ENCODE measurements at places on chromosomes 5 and 9. TPM values are rescaled to one million over a fixed set of nuclear protein-coding genes. Genes with fewer than 3 reads are reported as not detected.

- DNase-seq, result no peak
Measured at GRCh38 chr5:513216-514100, 10.8 kb downstream of the SLC9A3 start.

Gene IL9
- not detected for total RNA-seq

DNA sequence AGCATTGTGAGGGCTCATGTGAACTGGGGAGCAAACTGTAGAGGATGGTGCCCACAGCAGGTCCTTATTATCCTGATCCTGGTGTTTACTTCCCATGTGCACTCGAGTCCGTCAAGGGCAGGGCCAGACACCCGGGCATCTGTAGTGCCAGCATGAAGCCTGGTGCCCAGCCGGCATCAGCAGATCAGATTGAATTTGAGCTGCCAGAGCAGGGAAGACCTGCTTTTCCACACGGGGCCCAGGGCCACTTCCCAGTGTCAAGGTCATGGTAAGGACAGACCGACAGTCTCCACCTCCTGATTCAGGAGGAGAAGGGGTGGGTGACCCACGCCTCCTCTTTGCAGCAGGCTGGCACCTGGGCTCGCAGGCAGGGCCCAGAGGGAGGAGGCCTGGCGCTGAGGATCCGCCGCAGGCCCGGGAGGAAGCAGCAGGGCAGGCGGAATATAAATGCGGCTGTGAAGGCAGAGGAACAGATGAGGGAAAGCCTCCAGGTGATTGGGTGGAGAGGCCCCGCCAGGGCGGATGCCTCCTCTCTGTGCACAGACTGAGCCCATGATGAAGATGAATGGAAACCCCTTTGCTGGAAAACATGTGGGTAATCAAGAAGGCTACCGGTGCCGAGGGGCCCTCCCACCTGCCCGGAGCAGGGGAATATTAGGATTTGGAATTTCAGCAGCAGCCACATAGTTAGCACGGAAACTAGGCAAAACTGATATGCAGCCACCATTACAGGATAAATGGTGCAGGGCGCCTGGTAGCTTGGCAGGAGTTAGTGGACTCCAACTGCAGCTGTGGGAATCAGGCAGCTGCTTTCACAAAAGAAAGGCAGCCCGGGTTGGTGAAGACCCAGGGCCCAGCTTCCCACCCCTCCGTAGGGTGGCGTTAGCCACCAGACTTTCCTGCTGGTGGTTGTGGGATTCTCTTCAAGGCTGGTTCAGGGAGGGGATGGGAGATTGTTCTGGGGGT is 114.9 kb downstream of the GAPVD1 start:
- no peak for DNase-seq

- no peak for DNase-seq
Measured at GRCh38 chr5:94140300-94140699, 398.9 kb upstream of the POU5F2 start.

Gene TEX48
- not detected for total RNA-seq

Gene ST8SIA4
- 8.9 TPM for total RNA-seq

Gene KIF4B
- not detected for total RNA-seq

Gene MYMK
- total RNA-seq, result not detected

DNA sequence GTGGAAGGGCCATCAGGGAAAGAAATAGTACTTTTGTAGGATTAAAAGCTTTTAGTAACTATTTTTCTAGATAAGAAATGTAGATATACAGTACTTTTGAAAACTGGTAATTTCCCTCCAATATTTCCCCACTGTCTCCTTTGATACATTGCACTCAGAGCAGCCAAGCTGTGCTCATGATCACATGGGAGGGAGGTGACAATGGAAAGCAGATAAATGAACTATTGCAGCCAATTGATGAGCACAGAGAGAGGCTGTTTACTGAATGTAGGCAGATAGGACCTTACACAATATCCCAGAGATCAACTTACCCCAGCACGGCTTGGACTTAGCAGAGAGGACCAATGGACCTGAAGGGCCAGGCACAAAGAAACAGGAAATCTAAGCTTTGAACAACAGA is 178.0 kb upstream of the NREP start:
- no peak for DNase-seq

Gene ZDHHC11
- total RNA-seq, result 5.9 TPM

- no peak for DNase-seq
Measured at GRCh38 chr9:7561527-7562080, 238.0 kb downstream of the DMAC1 start.

- no peak for DNase-seq
Measured at GRCh38 chr5:39760385-39761198, 335.8 kb upstream of the DAB2 start.

Gene CCL28
- 8.9 TPM for total RNA-seq

Gene CLTB
- total RNA-seq, result 48.7 TPM

Gene FAM221B
- total RNA-seq, result not detected
